B cell (primary cell): ENCODE measurements at places on chromosomes 11 and 22. TPM values are rescaled to one million over a fixed set of nuclear protein-coding genes. Genes with fewer than 3 reads are reported as not detected.

DNA sequence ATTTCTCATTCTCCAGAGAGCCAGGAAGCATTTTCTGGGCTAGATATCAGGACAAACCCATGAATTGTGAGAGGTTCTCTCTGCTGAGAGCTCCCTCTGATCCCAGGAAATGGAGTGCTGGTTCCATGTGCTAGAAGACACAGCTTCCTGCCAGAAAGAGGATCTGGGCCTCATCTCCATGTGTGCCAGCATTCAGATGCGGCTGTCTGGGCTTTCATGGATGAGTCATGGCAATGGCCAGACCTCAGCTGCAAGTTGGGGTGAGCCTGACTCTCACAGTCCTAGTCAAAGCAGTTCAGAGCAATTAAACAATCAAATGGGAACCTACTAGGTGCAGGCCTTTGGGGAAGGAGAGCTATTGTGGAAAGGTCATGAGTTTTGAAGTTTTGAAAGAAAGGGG, 82.3 kb upstream of the EED start:
- H3K4me3 ChIP-seq = no peak overlapping the region
- H3K27me3 ChIP-seq = no peaks in the 10 kb centered on the region
- H3K4me1 ChIP-seq = peaks cover 7% of the 10 kb centered on the region
- no peaks in the 10 kb centered on the region for H3K36me3 ChIP-seq

- H3K36me3 ChIP-seq = no peaks in the 10 kb centered on the region
- DNase-seq = no peak
- H3K27ac ChIP-seq = no peak overlapping the region
- no peaks in the 10 kb centered on the region for H3K4me1 ChIP-seq
- no peak overlapping the region for H3K4me3 ChIP-seq
- no peaks in the 10 kb centered on the region for H3K27me3 ChIP-seq
Measured at GRCh38 chr11:73229321-73229895, 11.3 kb downstream of the P2RY2 start.

DNA sequence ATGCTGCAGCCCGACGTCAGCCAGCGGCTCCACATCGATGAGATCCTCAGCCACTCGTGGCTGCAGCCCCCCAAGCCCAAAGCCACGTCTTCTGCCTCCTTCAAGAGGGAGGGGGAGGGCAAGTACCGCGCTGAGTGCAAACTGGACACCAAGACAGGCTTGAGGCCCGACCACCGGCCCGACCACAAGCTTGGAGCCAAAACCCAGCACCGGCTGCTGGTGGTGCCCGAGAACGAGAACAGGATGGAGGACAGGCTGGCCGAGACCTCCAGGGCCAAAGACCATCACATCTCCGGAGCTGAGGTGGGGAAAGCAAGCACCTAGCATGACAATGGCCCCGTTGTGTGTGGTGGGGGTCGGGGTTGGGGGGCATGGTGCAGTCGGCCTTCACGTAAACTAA, 1.0 kb downstream of the TSSK2 start:
- no peak overlapping the region for H3K27ac ChIP-seq
- peaks cover 2% of the 10 kb centered on the region for H3K36me3 ChIP-seq
- H3K4me3 ChIP-seq = no peak overlapping the region
- no peaks in the 10 kb centered on the region for H3K27me3 ChIP-seq

DNA sequence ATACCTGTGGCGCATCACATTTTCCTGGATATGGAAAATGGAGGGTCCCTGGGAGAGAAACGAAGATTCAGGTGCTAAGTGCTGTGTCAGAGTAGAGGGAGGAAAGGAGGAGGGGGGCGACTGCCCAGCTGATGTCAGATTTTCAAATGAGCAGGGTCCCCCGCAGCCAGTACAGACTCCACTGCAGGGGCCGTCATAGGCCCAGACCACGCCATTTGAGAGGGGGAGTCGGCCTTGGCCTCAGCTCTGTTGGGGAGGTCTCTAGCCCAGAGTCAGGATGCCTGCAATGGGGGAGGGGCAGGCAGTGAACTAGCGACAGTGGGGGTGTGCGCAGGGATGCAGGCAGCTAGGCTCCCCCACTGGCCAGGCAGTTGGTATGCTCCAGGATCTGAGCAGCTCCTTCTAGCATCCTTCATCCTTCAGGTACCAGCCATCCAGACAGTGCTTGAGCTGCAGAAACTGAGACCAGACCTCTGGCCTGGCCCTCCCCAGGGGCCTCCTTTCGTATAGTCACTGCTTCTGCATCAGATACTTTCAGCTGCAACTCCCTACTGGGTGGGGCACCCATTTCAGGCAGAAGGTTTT, at the start of the genes BSCL2 and GNG3:
Gene BSCL2, minus strand, starts transcription at position 148 of the 585 bp plus-strand sequence. CDS start 229 bp downstream, outside the sequence.
Gene GNG3, plus strand, starts transcription at position 400 of the 585 bp plus-strand sequence. CDS start 620 bp downstream, outside the sequence.
- H3K4me1 ChIP-seq = peaks cover 52% of the 10 kb centered on the region
- DNase-seq = peak; percentile 52

- DNase-seq = no peak
- no peak overlapping the region for H3K4me3 ChIP-seq
- H3K36me3 ChIP-seq = no peaks in the 10 kb centered on the region
- no peaks in the 10 kb centered on the region for H3K4me1 ChIP-seq
- no peaks in the 10 kb centered on the region for H3K27me3 ChIP-seq
- H3K27ac ChIP-seq = no peak overlapping the region
Measured at GRCh38 chr11:62054081-62054480, 69.7 kb upstream of the INCENP start.

The USP47 gene
- 12.8 and 19.6 TPM in 2 replicates for polyA plus RNA-seq

The HMBS gene
- polyA plus RNA-seq = 17.7 and 18.2 TPM in 2 replicates

The FERMT3 gene
- polyA plus RNA-seq = 152 and 170 TPM in 2 replicates

The CNTF gene
- 1.4 and 3.0 TPM in 2 replicates for polyA plus RNA-seq

The KRTAP5-1 gene
- not detected in 2 replicates for polyA plus RNA-seq

The KRTAP5-9 gene
- 0.69 and 0.95 TPM in 2 replicates for polyA plus RNA-seq
